ENCODE measurements at places on chromosomes 2 and 18.
A peak's percentile ranks its signal among the peaks of the same experiment; 100 is the strongest.

GRCh38 chr2:196592331-196592910 lies 47.1 kb upstream of the CCDC150 start:
- peak; percentile 32 for DNase-seq

DNA sequence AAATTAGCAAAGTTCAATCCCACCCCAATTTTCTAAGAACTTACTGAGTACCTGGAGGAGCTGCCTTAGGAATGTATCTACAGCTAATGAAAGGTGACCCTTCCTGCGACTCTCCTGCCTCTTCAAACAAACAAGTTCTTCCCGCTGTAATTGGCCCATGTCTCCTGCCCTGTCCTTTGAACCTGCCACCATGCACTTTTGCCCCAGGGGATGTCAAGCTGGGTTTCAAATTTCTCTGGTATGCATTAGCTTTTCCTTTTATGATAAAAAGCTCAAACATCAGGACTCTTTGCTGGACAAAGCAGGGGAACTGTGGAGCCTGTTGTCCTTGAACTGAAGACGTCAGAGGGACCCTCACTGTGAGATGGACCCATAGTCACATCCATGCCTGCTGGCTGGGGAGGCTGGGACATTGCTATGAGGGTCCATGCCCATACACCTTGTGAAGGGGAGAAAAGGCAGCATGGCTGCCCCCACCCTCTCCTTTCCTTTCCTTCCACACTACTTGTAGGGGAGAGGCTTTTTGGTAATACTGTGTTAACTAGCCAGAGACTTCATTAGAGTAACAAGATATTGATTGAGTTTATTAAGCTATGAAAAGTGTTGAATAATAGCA lies 210.7 kb upstream of the COPS8 start:
- DNase-seq: no peak

DNA sequence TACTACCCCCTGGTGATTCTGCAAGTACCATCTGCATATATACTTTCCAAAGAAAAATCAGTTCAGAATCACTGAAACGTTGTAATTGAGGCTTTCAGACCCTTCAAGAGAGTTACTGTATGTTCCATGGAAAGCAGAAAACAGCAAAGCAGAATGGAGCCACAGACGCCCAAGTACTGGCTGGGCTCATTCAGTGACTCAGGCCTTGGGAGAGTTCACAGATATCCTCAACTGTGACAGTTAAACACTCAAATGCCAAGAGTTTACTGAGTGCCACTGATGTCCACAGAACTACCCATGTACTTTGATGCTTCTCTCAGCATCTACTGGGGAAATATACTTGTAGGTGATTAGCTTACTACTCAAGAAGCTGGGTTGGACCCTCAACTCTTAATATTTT lies 303.4 kb downstream of the TCF4 start:
- no peak for DNase-seq

DNA sequence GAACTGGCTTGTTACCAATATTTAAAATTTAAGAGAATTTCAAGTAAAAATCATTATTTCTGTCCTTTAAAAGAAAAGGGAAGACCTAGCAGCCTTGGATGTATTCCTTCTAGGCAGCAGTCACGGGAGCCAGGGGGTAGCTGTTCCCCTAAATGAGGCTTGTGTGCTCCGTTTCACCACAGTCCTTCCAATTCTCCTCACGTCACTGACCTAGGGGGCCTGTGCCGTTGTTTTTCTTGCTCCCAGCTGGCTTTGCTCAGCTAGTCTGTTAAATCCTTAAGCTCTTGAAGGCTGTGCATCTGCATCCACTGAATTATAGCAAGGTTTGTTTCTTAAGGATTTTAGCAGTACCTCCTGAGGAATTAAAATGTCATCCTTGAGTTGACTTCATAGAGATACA lies 9.9 kb downstream of the KLHL23 start:
- no peak for DNase-seq

DNA sequence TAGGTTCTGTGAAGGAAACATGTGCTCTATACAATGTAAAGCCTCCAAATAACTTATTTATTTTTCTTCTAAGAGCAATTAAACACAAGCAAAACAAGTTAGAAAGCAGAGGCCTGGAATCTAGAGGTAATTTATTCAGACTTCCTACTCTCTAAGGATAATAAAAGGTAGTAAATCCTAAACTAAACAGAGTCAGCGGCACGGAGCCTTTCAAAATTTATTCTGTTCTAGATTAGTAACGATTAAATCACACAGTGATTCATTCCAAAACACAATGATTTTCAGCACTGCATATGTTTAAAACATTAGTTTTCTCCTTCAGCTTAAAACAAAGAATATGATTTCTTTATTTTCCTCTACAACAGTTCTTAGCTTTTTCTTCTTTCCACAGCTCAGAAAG lies 160.9 kb downstream of the FBXO15 start:
- DNase-seq: no peak

GRCh38 chr2:64866797-64867196 lies 122.4 kb upstream of the SLC1A4 start:
- no peak for DNase-seq

- no peak for DNase-seq
Measured at GRCh38 chr2:240586919-240587800, 626 bp downstream of the CAPN10 start.

GRCh38 chr18:76394780-76395476 lies 100.1 kb downstream of the ZNF516 start:
- no peak for DNase-seq

DNA sequence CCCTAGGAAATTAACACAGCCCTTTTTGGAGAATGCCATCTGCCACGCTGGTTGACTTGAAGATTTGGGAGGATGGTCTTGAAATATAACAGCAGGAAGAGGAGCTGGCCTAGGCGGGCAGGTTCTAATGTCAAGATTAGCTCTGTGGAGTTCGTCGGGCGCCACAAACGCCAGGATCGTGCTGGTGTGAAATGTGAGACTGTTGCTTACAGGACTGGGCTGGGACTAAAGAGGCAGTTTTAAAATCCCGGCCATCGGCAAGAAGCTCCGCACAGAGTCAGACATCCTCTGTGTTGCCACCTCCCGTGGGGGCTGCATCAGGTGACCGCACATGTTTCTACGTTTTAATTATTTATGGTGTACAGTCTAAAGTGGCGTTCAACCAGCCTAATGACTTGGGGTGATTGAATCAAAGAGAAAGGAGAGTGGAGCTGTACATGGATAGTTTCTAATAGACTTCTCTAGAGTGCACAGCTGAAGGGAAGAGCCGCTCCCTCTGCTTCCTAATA lies 99.4 kb upstream of the BCL11A start:
- DNase-seq: no peak

DNA sequence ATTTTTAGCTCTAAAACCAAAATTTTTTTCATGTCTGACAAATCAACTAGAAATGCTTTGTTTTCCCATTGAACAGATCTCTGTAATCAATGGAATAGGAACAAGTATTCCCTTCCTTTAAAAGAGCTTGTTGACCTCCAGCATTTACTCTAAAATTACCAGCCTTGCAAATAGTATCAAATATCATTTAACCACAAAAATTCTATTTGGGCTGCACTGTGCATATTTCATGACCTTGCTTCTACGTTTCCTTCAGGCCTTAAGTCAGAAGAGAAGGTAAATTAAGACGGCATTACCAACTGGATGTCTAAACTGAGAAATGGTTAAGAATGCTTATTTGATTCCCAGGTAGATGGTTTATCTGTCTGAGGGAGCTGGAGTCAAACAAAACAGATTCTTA lies 33.3 kb upstream of the NRXN1 start:
- no peak for DNase-seq

GRCh38 chr2:231567159-231567558 lies 25.5 kb upstream of the TEX44 start:
- no peak for DNase-seq

- DNase-seq: no peak
Measured at GRCh38 chr2:190178066-190178722, 115.7 kb upstream of the MSTN start.

DNA sequence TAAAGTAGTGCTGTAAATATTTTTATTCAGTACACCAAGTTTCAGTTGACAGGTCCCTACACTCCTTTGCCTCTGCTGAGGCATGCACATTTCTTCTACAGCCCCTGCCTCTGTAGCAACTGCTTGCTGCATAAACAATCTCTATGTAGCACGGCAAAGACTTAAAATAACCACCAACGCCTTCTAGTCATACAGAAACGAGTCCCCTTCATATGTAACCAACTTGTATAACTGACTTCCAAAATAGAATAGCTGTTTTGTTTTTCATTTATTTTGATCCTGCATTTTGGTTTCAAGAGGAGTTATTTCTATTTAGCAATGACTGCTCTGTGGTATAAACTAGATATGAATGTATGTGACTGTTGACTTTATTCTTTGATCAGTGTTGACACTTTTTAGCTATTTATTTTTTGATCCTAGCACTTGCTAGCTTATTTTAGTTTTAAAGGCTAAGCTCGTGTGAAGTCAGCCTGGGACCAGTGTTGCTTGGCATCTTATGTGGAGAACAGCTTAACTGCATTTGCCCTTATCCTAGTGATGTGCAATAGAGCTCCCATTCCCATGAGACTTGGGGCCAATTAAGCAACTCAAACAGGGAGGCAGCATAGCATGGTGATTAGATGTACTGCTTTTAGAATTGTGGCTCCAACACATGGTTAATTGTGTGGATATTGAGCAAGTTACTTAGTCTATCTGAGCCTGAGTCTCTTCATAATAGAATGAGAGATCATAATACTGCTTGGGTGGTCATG lies 79.6 kb downstream of the HRH4 start:
- no peak for DNase-seq

DNA sequence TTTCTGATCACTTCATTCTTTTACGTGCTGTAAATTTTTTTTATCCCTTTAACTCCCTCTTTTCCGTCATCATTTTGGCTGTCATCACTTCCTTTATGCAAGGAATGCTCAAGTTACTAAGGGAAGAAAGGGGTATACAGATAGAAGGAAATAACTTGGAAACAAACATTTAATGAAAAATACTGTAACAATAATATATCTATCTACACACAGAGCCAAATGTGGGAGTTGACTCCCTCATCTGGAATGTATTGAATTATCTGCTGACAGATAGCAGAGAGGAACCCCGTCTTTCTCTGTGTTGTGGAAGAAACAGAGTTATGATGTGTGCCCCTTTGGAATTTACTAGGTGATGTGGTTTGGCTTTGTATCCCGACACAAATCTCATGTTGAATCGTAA lies 182.5 kb upstream of the NXPH2 start:
- no peak for DNase-seq

GRCh38 chr2:174924061-174924693 lies 81.0 kb downstream of the CHN1 start:
- DNase-seq: no peak

- no peak for DNase-seq
Measured at GRCh38 chr2:64610316-64610855, 43.3 kb downstream of the SERTAD2 start.

DNA sequence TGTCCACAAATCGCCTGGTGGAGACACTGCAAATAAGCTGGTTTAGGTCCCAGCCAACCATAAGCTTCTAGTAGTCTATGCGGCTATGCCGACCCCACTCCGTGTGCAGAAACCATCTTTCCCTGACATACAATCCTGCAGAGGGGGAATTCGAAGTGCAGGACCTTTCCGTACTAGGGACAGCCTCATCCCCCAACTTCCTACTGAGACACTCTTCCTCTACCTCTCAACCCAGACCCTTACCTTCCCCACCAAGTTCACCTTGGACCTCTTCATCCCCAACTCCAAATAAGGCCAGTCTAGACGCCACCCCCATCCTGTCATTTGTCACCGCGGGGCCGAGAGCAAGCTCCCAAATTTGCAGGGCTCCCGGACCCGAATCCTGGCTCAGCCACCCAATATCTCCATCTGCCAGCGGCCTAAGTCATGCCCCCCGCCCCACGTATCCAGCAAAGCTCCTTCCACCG lies 496 bp downstream of the SUCLG1 start:
- DNase-seq: peak; percentile 40

DNA sequence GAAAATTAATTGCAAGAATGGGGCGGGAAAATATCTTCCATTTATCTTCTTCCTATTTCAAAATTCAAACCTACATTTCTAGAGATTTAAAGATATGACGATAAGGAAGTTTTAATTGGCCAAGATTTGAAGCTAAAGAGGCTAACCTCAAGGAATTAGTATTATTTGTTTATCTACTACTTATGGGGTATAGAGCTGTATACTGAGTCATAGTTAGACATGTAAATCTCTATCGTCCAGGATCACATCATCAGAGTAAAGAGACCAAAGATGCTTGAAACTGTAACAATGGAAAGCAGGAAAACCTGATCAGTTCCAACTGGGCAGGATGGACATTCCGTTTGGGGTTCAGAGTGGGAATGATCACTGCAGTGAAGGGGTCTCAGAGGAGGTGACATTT lies 95.2 kb upstream of the KLF7 start:
- DNase-seq: no peak

- no peak for DNase-seq
Measured at GRCh38 chr2:215724146-215724545, 288.3 kb upstream of the FN1 start.

DNA sequence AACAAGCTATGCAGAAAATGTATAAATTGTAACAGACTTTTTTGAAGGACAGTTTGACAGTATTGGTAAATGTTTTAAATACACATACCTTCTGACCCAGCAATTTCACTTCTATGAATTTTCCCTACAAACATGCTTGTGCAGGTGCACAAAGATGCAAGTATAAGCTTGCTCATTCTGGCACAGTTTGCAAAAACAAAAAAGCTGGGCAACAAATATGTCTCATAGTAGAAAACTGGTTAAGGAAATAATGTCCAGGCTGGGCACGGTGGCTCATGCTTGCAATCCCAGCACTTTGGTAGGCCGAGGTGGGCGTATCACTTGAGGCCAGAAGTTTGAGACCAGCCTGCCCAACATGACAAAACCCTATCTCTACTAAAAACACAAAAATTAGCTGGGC lies 96.9 kb upstream of the NEDD4L start:
- DNase-seq: no peak

DNA sequence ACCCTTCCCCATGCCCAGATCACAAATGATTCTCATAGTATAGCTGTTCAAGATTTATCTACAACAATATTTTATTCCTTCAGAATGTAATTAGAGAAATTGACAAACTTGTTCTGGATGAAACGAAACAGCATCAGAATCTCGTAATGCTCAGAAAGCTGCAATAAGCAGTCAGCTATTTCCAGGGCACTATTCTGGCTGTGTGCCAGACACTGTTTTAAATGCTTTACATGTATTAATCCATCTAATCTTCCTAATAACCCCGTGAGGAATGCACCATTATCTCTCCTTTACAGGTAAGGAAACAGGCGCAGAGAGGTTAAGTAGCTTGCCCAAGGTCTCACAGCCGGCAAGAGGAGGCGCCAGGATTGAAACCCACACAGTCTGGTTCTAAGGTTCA lies 10.1 kb upstream of the LYPD6B start:
- no peak for DNase-seq

- no peak for DNase-seq
Measured at GRCh38 chr2:61645911-61646310, 107.8 kb upstream of the XPO1 start.

- DNase-seq: no peak
Measured at GRCh38 chr2:29874745-29875144, 46.6 kb downstream of the ALK start.

DNA sequence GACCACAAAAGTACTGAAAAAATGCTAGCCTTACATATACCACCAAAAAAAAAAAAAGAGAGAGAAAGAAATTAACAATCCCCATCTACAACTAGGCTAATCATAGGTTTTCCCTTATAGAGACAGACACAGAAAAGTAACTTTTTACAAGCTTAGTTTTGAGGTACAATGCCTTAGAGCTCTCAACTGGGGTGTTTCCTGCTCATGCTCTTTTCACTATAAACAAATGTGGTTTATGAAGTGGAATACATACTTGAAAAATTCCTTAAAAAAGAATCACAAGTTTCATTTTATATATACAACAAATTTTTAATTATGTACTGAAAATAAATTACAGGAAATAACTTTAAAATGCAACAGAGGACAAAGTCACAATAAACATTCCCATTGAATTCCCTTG lies 82.5 kb downstream of the ATL2 start:
- no peak for DNase-seq

- no peak for DNase-seq
Measured at GRCh38 chr2:181774685-181775084, 94.4 kb upstream of the NEUROD1 start.

Data from GM13976 (cell line).